ENCODE measurements at places on chromosomes 4 and X.

DNA sequence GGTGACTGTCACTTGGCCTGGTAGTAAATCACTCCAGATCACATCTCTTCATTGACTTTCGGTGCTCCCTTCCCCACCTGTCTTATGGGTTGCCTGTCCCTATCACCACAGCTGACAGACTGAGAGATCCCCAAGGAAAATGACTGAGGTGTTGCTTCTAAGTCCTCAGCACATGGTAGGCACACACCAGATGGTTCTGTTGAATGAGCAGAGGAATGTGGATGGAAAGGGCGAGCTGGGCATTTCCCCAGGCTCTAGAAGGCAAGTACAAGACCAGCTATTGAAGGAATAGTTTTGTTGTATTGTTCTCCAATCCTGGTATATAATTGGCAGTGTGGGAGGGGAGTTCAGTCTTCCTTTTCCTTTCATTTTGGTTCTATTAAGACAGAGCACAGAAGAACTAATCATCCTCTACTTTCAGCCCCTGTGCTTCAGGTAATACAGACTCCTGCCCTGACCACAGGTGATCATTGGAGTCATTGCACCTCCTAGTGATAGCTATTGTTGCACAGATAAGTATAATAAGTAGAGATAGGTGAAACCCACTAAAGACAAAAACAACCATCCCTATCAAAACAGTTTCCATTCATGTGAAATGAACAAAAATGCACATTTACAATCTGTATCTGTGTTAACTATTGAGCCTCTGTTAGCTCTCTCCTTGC is 158.6 kb downstream of the TRAM1L1 start:
- DNase-seq: no peak

GRCh38 chr4:84028340-84028739 is 470.8 kb downstream of the NKX6-1 start:
- DNase-seq: no peak

- DNase-seq: no peak
Measured at GRCh38 chrX:86887341-86887740, 630.3 kb upstream of the KLHL4 start.

DNA sequence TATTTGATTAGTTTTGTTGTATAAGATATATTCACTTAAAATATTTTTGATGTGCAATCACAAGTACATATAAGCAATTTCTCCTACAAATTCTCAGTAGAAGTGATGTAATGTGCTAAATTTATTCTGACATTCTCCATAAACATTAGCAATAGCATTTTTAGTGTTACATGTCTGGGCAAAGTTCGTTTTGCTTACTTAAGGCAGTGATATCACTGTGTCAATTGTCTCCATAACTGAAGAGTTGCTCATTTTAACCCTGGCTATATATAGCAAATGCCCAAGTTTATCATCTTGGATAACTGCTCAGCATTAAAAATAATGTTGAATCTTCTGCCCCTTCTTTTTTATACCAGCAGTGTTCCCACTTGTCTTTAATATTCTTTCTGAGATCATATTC is 340.0 kb upstream of the NDST4 start:
- no peak for DNase-seq

DNA sequence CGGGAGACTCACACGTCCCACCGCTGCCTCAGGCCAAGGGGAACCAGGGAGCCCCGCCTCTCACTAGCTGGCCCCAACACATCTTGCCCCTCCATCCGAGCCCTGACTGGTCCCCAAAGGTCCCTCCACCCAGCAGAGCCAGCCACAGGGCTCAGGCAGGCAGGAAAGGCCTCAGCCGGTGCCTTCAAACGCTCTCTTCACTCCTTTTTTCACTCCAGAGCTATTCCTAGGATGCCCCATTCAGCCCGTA is 1.5 kb upstream of the ARHGAP4 start:
- DNase-seq: peak; percentile 35
